ENCODE measurements at places on chromosomes 13 and 19.
A peak's percentile ranks its signal among the peaks of the same experiment; 100 is the strongest.

DNA sequence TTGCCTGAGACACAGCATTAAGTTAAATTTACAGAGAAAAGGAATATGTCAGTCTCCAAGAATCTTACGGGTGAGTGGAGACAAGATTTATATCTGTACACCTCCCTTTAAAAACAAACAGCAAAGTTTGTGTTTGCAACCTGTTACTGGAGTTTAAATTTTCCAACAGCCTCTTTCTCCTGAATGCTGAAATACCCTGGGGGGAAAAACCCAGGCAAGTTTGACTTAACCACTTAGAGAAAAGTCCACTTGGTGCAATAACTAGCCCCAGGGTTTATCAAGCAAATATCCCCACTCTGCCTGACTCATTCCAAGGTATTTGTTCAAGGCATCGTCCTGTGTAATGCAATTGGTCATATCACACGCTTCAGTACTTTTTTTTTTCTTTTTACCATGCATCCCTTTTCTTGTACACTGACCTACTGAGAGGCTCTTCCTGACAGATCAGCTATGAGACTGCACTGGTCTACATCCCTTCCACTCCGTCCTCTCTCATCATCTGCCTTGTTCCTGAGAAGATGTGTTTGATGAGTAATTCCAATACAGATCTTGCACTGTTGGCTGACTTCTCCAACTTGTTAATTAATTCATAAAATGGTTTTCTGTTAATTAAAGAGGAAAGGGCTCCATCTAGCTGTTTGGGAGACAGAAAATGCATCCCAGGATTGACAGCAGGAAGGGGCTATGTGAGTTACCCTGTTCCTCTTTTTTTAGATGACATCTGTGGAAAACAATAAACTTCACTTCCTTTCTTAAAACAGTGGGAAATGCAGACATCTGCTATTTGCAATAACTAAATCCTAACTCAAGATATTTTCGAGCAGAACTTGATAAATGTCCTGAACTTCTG is 212.5 kb upstream of the IRS2 start:
- DNase-seq = peak; percentile 37

DNA sequence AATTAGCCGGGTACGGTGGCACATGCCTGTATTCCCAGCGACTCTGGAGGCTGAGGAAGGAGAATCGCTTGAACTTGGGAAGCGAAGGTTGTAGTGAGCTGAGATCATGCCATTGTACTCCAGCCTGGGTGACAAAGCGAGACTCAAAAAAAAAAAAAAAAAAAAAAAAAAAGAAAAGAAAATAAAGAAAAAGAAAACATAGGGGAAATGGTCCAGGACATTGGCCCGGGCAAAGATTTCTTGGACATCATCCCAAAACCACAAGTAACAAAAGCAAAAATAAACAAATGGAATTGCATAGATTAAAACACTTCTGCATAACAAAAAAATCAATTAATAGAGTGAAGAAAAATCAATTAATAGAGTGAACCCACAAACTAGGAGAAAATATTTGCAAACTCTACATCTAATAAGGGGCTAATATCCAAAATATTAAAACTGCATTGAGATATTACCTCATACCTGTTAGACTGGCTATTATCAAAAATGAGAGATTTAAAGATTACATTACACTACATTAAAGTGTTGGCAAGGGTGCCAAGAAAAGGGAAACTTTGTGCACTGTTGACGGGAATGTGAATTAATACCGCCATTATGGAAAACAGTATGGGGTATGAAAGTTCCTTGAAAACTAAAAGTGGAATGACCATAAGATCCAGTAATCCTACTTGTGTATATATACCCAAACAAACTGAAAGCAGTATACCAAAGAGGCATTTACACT is 18.5 kb upstream of the ABCC4 start:
- peak; percentile 27 for DNase-seq

GRCh38 chr19:50036908-50037307 is 11.1 kb downstream of the ZNF473 start:
- DNase-seq = no peak

DNA sequence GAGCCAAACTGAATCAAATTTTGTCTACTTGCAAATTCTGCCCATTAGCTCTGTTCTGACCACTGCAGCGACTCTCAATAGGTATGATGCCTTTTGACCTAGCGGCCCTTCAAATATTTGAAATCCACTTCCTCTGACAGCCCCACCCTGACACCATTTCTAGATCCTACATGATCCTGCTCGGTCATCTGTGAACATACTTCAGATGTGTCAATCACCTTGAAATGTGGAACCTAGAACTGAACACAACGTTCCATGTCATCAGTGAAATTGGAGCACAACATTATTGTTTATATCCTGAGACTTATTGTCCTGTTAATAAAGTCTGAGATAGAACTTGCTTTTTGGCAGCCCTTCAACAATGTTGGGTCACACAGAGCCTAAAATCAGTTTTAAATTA is 98.2 kb downstream of the UBL3 start:
- no peak for DNase-seq

GRCh38 chr13:89097994-89098393 is 1426.8 kb downstream of the SLITRK5 start:
- no peak for DNase-seq

DNA sequence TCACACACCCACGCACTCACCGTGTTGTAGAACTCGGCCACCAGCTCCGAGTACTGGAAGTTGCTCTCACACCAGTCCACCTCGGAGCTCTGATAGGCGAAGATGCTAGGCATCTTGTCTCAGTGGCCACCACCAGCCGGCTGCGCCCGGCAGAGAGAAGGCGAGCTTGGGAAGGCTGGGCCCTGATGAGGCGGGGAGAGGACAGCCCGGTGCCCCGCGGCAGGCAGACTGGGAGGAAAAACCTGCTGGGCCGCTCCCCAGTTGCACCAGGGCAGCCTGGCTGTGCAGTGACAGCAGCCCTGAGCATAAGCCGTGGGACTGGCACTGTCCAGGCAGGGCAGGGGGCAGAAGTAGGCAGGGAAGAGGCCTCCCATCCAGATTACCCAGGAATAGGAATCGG is at the start of gene ACER1:
Gene ACER1 (minus strand): TSS at position 174 of the 400 bp plus-strand sequence. CDS start 61 bp downstream, at position 113.
- no peak for DNase-seq

- no peak for DNase-seq
Measured at GRCh38 chr19:4922530-4923275, 13.4 kb downstream of the UHRF1 start.

DNA sequence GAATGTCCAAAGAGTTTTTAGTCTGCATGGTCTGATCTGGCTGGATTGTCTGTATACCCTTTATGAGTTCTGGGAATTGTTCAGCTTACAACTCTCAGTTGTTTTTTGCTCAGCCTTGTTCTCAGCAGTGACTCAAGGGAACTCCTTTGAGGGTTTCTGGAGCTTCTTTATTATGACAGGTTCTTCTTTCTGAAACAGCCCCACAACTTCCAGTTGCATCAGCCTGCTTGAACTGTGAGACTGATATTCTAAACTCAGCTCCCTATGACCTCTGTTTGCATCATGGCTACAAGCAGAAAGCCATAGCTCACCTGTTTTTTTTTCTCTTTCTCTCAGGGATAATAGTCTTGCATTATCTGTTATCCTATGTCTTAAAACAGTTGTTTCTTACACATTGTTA is 85.0 kb downstream of the TDRD3 start:
- no peak for DNase-seq

- no peak for DNase-seq
Measured at GRCh38 chr19:33427801-33428626, 54.5 kb downstream of the CEBPG start.

GRCh38 chr13:48580185-48580803 is 47.4 kb upstream of the RCBTB2 start:
- DNase-seq = no peak

DNA sequence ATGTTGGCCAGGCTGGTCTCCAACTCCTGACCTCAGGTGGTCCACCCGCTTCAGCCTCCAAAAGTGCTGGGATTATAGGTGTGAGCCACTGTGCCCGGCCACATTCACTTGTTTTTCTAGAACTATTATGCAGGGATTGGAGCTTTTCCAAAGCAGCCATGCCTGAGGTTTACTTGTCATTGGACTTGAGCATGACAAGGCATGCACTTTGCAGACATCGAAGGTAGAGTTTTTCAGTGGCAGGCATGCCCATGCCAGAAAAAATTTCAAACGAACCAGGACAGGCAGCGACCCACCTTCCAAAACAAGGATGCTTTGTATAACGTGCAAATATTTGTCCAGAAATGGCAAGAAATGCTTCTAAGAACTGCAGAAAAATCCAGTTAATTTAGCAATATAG is 17.7 kb downstream of the PNMA8A start:
- no peak for DNase-seq

DNA sequence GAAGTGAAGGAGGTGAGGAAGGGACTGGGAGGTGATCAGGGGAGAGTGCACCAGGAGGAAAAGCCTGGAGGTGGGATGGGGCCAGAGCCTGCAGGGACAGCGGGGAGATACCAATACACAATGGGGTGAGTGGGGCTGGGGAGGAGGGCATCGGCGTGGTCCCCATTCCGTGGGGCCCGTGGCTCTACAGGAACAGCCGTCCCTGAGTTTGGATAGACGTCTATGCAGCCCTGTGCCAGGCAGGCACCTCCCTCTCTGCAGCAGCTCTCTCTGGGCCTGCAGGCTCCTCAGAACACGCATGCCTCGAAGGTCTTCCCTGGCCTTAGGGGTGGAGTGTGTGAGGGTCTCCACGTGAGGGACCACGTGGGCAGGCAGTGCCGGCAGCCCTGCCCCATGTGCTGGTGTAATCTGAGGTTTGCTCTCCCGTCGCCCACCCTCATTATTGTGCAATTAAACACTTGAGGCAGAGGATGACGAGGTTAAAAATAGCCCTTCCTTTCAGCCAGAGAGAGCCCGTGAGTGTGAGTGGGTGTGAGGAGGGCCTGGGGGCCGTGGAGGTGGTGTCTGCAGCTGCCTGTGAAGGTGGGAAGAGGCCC is 16.5 kb downstream of the C2CD4C start:
- DNase-seq = no peak

DNA sequence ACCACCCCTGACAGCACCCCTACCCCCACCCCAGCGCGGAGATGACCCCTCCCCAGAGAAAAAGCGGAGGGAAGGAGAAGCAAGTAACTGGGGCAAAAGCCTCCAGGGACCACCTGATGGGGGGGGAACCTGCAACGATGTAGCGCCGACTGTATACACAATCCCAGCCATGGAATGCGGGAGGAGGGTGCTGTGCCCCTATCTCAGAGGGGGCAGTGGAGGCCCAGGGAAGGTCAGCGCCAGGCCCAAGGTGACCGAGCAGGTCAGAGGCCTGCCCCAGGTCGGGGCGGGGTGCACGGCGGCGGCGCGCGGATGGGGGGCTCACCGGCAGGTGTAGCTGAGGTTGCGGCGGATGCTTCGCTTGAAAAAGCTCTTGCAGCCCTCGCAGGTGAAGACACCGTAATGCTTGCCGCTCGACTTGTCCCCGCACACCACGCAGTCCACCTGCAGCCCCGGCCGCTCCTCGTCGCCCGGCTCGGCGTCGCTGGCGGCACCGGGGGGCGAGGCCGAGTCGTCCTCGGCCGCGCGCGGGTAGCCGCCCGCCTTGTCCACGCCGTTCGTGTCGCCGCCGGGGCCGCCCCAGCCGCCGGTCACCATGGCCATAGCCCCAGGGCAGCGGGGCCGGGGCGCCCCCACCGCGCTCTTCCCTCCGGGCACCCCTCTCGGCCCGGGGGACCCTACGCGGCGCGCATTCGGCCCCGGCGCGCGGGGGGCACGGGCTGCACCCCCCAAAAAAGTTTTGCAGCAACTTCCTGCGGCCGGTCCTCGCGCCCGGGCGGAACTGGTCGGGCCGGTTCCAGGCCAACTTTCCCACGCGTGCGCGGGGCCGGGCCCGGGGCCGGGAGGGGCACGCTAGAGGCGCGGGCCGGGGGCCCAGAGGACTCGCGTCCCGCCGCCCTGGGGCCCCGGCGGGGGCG is 843 bp downstream of the NR2F6 start:
- DNase-seq = no peak

DNA sequence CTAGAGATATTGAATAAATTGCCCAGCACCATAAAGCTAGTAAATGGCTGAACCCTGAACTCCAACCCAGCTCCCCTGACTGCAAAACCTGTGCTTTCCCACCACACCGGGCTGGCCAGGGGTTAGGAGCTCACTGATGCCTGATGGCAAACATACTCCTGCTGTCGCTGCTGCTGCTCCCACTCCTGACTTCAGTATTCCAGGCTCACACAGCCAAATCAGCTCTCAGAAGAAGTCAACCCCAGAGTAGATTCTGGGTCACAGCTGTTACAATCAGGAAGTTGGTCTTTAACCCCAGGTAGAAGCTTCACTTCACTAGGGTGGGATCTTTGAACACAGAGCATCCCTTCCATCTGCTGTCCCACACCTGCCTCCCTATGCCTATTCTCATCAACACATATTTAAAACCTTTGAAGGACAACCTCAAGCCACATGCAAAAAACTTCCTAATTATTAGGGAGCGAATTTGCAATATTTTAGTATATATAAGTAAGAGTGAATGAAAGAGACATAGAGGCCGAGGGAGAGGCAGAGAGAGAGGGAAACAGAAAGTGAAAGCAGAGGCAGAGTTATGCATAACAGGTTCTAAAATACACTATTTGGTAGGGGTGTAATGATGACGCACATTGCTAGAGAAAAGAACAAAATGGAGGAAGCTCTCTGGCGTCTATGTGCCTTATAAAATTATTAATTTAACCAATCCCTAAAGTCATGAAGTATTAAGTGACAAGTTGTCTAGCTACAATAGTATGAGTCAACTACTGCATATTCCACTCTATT is 99.4 kb upstream of the SERP2 start:
- peak; percentile 60 for DNase-seq

DNA sequence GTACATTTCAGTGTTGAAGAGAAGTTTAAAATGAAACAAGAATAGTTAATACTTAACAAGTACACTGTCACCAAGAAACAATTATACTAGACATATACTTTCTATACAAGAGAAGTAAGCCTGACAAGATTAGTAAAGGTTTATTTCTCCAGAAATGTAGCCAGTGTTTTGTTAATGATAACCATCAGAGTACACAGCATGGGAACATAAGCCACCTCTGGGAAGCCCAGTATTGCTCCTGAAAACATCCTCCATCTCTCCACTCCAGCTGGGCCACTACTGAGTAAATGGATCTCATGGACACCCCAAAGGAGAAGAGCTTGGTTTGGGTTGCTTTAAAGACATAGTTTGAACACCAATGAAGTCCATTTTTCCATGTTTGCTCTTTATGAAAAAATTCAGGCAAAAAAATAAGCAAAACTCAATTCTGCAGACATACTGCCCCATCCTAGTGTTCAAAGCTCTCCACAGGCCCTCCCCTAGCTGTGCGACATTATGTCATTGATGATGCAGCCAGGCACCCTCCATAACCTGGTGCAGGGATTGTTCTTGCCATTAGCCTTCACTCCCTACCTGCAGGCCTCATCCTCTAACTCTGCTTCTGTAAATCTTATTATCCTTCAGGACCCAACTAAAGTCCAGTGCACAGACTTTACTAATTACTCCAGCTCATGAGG is 61.9 kb downstream of the LHFPL6 start:
- no peak for DNase-seq

DNA sequence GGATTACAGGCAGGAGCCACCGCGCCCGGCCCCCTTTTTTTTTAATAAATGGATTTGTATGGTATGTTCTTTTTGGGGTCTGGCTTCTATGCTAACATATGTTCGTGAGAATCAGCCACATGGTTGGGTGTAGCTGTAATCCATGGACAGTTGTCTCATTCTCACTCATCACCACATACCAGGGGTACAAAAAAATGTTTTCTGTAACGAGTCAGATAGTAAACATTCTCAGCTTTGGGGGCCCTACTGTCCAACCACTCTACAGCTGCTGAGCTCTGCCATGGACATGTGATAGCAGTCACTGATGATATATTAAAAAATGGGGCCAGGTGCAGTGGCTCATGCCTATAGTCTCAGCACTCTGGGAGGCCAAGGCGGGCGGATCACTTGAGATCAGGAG is 5.1 kb upstream of the RETN start:
- DNase-seq = no peak

- no peak for DNase-seq
Measured at GRCh38 chr13:29698106-29698505, 102.6 kb upstream of the SLC7A1 start.
